ENCODE measurements at places on chromosomes 5 and 9. TPM values are rescaled to one million over a fixed set of nuclear protein-coding genes. Genes with fewer than 3 reads are reported as not detected.

CSNK1G3 gene
- total RNA-seq: 72.1 TPM

PCDHB3 gene
- 4.9 TPM for total RNA-seq

PAPPA gene
- total RNA-seq: 3.6 TPM

LCN12 gene
- not detected for total RNA-seq

- no peak for DNase-seq
These were observed 1.9 kb upstream of the GRIN1 start for GRCh38 chr9:137136881-137137607.

DNA sequence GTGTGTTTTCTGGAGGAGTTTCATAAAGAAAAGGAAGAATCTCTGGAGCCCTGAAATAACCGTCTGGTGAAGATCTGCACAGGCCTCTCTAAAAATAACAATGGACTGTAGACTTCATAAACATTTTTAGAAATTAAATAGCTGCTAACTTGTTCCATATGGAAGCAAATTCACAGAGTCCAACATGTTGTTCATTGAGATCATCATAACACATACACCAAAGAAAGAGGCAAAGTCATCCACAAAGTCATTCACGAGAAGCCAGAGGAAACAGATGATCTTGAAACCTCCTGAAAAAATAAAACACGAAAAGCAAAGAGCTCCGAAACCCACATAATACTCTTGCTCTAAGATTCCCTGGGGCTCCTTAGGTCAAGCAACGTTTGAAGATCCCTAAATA is 347.8 kb downstream of the EFNA5 start:
- DNase-seq: no peak

- no peak for DNase-seq
These were observed 1.1 kb downstream of the NDOR1 start for GRCh38 chr9:137206602-137207001.

- no peak for DNase-seq
These were observed 5.9 kb downstream of the CDKN2A start for GRCh38 chr9:21988056-21988990.

GRCh38 chr5:75053054-75053303 is 621 bp upstream of the GCNT4 start:
- DNase-seq: no peak
